ENCODE measurements at places on chromosomes 7 and 10.

GRCh38 chr10:104021246-104021645 is 54.3 kb downstream of the SLK start:
- ATAC-seq = no peak

GRCh38 chr10:70668454-70668970 is 3.8 kb upstream of the ADAMTS14 start:
- ATAC-seq = no peak

- ATAC-seq = no peak
Measured at GRCh38 chr10:20892011-20892585, 5.0 kb downstream of the NEBL start.

DNA sequence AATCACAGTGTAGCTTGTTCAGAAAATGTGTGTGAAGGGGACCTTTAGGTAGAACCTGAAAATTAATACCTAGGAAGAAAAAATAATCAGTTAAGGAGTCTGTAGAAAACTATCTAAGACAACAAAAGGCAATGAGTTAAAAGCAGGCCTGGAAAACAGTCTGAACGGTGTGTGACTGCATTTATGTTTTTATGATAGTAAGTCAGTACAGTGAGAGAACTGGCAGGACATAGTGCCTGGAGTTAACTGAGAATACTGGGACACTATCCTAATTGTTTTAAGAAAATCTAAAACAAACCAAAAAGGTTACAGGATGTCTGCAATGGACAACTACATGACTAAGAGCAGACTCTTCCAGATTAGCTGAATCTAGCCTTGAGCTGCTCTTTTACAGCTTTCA is 17.9 kb downstream of the CRPPA start:
- no peak for ATAC-seq

DNA sequence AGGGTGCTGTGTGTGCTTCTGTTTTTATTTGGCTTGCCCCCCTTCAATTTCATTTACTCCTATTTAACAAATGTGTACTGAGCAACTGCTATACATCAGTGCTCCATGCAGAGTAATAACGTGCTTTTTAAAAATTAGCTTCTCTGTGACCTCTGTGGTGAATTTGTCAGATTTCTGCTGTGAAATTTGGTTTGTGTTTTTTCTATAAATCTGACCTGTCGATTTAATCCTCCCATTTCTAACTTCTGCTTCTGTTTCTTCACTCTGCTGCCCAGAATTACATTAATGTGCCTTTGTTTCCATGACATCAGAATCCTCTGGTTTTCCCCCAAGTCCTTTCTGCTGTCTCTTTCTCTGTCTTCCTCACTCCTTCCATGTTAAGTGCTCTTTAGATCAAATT is 123.8 kb upstream of the CACNA2D1 start:
- no peak for ATAC-seq

DNA sequence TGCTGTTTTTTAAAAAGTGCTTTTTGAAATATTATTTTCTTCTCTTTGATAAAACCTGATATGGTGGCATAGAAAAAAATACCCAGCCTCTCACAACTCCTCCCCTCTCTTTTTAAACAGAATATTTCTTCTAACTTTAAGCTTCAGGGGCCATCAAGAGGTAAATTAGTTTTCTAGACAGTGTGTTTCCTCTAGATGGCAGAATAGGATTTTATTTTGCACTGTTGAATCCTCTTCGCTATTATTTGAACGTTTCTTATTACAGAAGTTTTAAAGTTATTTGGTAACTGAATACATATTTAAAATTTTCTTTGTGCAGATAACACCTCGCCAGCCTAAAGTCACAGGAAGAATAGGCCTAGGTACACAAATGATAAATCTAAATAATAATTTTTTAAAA is 30.3 kb downstream of the ARL5B start:
- ATAC-seq = no peak

DNA sequence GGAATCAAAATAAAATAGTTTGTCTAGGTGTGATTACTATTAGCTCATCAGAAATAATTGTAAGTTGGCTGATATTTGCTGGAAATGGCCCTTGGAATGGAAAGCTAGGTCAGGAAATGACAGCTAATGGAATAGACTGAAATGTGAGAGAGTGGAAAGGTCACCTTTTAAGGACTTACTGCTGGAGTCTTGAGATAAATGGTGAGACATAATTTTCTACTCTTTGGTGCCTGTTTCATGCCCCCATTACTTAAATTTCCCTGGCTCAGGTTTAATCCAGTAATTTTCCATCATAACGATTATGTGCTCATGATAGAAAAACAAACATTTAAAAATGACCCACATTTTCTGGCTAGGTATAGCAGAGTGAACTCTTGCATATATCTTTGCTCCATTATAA is 123.6 kb downstream of the ADAM22 start:
- no peak for ATAC-seq

DNA sequence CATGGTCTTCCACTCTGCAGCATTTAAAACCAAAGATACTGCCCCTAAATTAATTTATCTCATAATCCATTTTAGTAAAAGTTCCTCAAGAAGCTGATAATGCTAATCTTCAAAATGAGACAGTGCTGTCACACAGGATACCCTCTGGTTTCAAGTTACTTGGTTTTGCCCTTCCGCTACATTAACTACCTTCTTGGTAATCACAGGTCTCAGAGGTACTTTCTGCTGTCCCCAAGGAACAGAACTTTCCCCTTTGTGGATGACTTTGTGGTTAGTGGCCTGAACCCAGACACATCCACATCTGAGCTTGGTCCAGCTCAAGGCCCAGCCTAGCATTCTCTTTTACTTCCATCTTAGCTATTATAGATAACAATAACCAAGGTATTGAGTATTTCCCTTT is 88.8 kb upstream of the TMEM26 start:
- ATAC-seq = no peak

DNA sequence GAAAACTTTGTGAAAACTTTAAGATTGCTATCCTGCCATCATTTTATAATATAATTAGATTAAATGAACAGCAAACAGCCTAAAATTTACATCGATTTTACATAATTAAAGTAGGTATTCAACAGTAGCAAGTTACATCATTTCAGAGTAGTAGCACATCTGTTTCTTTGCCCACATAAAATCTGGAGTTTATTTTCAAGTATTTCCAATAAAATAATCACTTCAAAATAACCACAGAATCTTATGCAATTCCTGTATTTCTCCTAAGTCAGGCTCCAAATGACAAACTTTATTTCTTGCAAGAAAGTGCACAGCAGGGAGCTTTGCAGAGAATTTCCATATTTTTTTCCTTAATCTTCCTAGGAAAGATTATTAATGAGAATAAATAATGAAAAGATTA is 82.6 kb downstream of the CUBN start:
- ATAC-seq = no peak

DNA sequence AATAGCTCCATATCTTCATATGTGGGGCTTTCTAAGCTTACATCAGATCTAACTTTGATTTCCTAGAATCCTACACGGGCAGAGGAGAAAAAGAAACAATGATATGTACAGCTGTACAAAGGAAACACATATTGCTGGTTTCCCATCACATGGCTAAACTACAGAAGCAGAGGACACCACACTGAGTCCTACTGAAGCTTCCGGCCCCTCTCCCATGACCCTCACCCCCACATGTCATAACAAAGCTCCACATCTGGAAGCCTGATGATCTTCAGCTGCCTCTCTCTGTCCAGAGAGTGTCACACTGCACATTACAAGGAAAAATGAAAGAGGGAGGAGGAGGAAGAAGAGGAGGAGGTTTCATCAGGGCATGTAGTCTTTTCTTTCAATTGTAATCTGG is 14.0 kb downstream of the SLC16A12 start:
- no peak for ATAC-seq

DNA sequence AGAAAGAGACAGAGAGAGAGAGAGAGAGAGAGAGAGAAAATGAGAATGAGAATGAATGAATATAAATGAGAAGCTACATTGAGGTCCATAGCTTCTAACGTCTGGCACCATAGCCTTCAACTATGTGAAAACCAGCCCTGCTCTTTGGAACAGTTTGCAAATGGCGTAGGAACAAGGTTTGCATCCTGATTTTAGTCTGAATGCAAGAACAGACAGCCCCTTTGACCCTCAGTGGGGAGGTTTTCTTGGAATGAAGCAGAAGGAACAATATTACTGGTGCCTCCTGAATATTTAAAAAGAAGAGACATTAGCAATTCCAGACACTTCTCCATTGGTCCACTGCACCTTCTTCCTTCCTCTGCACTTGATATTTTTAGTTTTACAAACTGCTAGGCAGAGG is 23.0 kb downstream of the LHPP start:
- no peak for ATAC-seq

DNA sequence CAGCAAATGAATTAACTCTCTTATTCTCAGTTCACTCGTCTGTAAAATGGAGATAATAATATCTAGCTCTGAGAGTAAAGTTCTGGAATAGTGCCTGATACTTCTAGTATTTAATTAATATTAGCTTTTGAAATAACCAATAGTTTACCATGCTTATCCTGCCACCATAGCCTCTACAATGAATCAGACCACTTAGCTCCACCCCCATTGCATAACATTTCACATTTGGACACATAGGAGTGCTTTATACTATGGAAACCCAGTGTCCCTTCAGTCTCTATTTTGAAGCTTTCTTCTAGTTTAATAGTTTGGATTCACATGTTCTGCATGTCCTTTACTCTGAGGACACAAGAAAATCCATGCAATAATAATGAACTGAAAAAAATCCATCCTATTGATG is 427.3 kb upstream of the C7orf33 start:
- no peak for ATAC-seq

- no peak for ATAC-seq
Measured at GRCh38 chr7:112459645-112460044, 9.4 kb downstream of the IFRD1 start.

DNA sequence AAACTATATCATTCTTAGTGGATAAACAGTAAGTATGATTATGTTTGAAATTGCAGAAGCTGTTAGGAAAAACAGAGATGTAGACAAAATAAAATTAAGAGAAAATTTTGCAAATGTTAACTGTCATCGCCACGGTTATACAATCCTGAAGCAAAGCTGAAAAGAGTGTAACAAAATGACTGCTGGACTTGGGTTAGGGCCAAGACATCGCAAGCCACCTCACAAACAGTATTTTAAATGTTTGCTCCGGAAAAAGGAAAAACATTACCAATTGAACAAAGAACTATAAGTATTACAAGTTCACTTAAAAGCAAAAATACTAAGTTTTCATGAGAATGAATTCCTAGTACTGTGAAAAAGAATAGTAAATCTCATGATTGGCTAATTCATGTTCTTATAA is 60.0 kb downstream of the FAM13C start:
- no peak for ATAC-seq

GRCh38 chr10:93062514-93063143 is 2.0 kb downstream of the CYP26C1 start:
- ATAC-seq = peak; percentile 7

DNA sequence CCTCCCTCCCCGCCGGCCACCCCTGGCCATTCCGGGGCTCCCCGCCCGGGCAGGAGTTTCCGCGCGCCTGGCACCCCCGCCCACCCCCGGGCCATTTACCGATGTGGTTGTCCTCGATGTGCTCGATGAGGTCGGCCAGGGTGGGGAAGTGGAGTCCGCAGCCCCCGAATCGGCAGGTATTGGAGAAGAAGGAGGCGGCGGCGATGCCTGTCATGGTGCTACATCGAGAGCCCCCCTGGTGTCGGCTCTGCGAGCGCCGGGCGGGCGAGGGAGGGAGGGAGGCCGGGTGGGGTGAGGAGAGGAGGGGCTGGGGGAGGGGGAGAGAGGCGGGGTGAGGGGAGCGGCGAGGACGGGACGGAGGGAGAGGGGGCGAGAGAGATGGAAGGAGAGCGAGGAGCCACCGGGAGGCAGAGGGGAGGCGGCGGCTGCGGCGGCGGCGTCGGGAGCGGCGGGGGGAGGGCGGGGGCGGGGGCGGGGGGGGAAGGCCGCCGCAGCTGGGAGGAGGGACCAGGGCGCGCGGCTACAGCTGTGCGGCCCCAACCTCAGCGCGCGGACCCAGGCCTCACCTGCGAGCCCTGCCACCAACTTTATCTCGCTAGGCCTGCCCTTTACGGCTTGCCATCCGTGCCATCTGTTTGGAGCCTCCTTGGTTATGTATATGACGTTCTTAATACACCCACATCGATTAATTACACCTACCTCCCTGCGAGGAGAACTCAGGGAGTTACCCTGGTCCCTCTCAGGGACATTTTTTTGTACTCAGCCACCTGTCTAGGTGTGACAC is at the start of gene JAZF1:
Gene JAZF1, minus strand, starts transcription at position 432 of the 784 bp plus-strand sequence.
- peak; percentile 63 for ATAC-seq

- no peak for ATAC-seq
Measured at GRCh38 chr7:105916603-105917002, 40.2 kb upstream of the ATXN7L1 start.
